ENCODE measurements at places on chromosomes 12 and 14.

DNA sequence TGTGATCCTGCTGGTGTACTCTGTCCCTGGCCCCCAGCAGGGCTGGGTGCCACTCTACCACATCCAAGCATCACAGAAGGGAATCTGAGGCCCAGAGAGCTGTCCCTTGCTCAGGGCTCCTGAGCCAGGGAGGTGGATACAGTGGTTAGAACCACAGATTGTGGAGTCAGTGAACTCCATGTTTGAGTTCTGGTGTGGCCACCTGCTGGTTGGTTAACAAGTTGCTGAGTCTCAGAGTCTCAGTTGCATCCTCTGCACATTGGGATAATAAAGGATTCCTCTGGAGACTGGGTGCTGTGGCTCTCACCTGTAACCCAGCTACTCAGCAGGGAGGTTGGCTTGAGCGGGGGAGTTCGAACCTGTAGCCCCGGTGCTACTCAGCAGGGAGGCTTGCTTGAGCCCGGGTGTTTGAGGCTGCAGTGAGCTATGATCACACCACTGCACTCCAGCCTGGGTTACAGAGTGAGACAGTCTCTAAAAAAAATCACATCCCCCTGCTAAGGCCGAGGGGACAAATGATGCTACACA is 39.4 kb downstream of the MVK start:
- no peak for DNase-seq

GRCh38 chr12:62799126-62799736 is 135.7 kb downstream of the PPM1H start:
- no peak for DNase-seq

DNA sequence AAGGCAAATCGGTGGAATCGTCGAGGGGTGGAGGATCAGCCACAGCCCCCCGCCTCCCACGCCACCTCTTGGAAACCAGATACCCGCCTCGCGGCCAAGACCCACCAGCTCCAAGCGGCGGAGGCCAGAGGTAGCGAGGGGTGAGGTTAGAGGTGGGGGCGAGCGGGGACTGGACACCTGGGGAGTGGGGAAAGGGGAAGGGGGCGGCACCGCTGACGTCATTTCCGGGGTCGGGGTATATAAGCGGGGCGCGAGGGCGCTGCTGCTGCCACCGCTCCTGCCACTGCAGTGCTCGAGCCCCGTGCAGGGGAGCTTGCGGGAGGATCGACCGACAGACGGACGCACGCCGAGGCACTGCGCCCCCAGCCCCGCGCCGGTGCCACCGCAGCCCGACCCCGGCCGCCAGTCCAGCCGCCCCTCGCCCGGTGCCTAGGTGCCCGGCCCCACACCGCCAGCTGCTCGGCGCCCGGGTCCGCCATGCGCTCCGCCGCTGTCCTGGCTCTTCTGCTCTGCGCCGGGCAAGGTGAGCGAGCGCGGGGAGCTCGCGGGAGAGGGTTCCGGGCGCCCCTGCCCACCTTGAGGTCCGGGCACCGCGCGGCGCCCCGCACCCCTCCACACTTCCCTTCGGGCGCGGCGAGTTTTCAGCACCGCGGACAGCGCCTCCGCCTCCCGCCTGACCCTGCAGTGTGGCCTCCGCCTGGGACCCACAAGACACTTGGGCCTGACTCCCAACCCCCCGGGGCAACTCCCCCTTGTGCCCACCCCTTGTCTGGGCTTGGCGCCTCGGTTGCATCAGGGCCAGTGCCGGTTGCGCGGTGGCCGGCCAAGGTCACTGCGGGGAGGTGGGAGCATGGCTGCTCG is at the start of gene CHGA:
Gene CHGA, plus strand, starts transcription at position 268 of the 861 bp plus-strand sequence. Its CDS starts 210 bp downstream, at position 478.
- DNase-seq = no peak

- DNase-seq = no peak
Measured at GRCh38 chr14:30084811-30085210, 157.2 kb upstream of the PRKD1 start.

DNA sequence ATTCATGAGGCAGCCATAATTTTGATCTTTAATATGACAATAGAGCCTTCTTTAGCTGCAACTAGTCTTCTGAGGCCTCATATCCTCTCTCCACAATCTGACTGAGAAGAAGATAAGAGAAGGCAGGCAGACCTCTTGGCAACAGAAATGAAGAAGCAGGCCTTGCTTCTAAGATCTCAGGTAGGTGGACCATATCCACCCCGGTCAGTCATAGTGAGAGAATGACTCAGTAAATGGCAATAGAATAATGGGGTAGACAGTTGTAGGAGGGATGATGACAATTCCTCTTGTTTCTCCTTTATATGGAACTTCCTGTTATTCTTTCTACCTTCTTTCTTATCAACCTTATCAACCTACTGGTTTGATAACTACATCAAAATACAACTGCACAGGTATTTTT is 246.7 kb upstream of the G2E3 start:
- no peak for DNase-seq

GRCh38 chr12:2937500-2937899 is 21.7 kb upstream of the TEAD4 start:
- DNase-seq = no peak

GRCh38 chr12:116332705-116333380 is 55.4 kb upstream of the MED13L start:
- DNase-seq = no peak

DNA sequence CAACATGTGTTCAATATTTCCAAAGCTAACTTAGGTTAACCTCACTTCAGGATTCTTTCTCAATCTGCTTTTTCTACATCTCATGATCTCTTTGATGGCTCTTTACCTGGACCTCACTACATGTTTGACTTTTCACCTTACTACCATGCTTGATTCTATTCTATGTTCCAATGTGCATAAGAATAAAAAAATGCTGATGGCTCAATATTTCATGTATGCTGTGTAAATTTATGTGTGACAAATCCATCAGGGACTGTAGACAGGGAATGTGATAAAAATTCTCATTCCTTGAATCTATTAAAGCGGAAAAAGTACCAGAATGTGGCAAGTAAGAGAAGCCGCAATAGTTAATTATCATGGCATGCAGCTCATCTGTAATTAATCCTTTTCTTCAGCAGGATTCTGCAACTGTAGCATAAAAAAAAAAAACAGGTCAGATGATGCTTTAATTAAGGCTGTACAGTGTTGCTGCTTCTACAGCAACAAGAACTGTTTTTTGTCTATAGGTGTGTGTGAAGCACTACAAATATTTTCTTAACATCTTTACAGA is 276.9 kb upstream of the PRKD1 start:
- no peak for DNase-seq

- no peak for DNase-seq
Measured at GRCh38 chr12:49933796-49934195, 16.7 kb upstream of the AQP2 start.

GRCh38 chr12:28652239-28652638 is 462.0 kb downstream of the CCDC91 start:
- no peak for DNase-seq

DNA sequence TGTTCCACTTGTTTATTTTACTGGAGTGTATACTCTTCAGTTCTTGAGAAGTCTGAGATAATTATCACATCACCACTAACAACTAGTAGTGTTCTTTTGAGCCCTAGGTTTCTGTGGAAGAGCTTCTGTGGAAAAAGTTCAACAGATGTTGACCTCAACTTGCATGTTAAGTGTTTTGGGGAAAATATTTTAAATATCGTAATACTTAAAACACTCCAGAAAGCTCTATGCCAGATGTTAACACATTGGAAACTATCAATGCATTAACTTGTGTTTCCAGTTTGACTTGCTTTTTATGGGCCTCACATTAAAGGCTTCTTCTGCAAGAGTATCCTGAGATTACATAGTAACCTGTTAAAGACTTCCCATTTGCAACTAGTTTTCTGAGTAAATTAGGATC is 173.1 kb downstream of the DUSP6 start:
- DNase-seq = no peak

- no peak for DNase-seq
Measured at GRCh38 chr14:104936361-104937155, 11.9 kb downstream of the PLD4 start.

GRCh38 chr12:92141591-92142121 is 4.0 kb downstream of the BTG1 start:
- DNase-seq = no peak

DNA sequence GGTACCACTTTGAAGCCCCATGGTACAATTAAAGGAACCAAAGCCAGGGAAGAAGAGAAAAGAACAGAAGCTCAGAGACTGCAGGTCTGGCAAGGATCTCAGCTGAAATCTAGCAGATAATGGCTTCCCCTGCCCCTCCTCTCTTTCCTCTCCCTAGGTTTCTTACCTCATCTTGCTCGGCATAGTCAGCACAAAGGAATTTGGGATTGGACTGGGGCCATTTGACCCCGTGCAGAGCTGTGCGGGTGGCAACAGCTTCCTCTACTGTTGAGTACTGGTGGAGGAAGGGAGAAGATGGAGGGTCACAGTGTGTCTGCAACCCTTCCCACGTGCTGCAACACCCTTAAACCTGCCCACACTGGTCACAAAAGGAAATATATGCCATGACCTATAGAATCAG is 4.7 kb upstream of the CDH24 start:
- DNase-seq = peak; percentile 86

DNA sequence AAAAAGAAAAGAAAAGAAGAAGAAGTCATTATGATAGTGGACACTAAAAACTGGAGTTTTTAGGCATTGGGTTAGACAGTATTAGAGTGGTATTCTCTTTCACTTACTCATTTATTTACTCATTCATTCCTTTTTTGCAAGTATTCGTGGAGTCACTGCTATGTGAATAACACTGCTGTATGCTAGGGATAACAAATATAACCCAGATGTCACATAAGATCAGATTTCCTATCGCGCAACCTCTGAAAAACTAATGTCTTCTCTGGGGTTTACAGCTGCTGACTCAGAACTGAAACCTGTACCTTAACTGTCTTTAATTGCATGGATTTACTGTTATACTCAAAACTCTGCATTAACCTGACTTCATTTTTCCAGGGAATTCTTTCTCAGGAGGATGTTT is 353.7 kb downstream of the LRIG3 start:
- DNase-seq = no peak

GRCh38 chr14:26925876-26926584 is 328.2 kb upstream of the NOVA1 start:
- no peak for DNase-seq

GRCh38 chr14:35987731-35988130 is 161.6 kb downstream of the BRMS1L start:
- no peak for DNase-seq

GRCh38 chr14:51086044-51086443 is 8.9 kb downstream of the TRIM9 start:
- DNase-seq = no peak

DNA sequence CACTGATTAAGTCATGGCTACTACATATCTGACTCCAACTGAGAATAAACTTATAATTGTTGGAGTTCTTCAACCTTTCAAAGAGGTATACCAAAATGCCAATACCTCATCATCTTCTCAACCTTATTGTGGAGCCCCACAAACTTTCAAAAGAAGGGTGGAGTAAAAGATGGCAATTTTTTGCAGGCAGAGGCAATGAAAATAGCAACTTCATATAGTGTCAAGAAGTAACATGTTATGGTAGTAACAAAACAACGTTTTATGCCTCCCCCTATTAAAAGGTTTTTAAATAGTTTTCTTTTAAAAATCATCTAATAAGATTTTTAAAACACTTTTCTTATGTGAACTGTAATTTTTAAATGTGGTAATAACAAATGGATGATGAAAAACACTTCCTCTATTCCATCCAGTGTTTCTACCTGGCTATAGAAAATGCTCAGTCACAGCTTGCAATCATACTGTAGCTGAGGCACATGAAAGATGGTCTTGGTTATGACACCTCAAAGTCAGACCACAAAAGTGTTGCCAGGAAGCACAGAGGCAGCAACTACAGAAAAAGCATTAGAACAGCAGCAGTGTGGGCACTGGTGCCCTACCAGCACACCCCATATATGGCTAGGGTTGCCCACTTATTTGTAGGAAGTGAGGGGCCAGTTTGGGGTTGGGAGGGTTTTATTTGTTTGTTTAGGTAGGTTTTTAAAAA is 7.0 kb downstream of the PPP1R12A start:
- DNase-seq = no peak

DNA sequence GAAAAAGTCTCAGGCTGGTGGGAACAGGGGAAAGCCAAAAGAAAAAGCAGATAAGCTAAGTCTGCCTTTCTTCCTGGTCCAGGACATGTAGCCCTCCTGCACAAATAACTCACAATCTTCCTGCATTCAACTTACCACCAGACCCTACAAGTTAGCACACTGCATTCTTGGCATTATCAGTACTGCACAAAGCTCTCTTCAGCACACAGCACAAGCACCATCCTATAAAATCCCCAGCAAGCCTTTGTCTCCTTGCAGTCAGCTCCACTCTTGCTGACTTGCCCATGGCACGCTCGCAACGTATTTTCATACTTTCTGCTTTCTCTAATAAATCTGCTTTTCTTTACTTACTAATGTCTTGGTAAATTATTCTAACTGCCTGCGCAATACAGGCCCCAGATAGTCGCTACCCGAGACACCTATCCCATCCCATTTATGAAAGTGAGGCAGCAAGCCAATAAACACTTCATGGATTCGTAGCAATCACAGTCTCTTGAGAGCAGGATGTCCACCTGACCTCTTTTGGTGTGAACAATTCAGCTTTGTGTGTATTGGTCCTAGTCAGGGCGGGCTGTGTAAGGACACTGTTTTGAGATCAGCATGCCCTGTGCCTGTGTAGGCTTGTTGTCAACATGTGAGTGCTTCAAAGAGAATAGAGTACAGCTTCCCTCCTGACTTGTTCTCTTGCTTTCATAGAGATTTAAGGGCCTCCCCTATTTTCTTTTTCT is 49.0 kb downstream of the TMEM117 start:
- DNase-seq = no peak

- no peak for DNase-seq
Measured at GRCh38 chr12:110741341-110742095, 1.2 kb downstream of the PPP1CC start.

DNA sequence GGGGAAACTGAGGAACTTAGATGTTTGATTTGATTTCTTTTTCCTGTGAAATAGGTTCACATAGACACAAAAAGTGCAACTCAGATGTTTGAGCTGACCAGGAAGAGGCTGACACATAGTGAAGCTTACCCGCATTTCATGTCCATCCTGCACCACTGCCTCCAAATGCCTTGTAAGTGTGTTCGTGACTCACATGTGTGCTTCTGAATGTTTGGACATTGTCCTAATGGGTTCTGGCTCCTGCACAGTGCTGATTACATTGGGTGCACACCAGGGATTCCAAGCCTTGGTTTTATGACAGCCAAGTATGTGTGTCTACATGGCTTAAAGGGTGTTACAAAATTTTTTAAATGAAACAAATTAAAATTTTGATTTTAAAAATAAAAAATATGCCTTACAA is 137.4 kb downstream of the DAAM1 start:
- no peak for DNase-seq
